ENCODE measurements at places on chromosomes 16 and 17.

- DNase-seq, result no peak
Observed at GRCh38 chr16:75244225-75244809, 7.1 kb downstream of the BCAR1 start.

- DNase-seq, result no peak
Observed at GRCh38 chr17:61321344-61321743, 78.3 kb upstream of the TBX2 start.

GRCh38 chr16:4879049-4879448 is 31.8 kb downstream of the UBN1 start:
- no peak for DNase-seq

DNA sequence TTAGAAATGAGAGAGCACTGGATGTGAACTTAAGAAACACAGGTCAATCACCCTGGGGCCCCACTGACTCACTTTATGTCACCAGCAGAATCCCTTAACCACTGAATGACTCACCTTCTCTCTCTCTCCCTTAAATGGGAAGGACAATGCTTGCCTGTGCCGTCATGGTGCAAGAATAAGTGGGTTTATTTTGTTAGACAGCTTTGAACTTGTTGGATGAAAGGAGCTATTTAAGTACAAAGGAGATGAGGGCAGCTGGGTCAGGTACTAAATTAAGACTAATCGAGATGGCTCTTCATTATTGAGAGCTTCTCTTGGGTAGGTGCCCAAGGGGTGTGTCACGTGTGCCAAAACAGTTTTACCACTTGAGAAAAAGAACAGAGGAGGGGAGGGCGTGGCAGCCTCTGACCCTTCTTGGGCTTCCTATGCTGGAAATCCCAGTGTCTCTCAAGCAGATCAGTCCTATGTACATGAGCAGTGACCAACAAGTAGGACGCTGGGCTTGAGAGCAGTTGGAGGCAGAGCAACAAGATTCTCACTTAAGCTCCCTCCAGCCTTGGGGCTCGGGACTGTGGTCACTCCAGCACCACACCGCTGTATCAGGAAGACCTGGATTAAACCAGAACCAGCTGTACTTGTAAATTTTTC is 6.7 kb upstream of the KRT31 start:
- DNase-seq, result peak; percentile 93

DNA sequence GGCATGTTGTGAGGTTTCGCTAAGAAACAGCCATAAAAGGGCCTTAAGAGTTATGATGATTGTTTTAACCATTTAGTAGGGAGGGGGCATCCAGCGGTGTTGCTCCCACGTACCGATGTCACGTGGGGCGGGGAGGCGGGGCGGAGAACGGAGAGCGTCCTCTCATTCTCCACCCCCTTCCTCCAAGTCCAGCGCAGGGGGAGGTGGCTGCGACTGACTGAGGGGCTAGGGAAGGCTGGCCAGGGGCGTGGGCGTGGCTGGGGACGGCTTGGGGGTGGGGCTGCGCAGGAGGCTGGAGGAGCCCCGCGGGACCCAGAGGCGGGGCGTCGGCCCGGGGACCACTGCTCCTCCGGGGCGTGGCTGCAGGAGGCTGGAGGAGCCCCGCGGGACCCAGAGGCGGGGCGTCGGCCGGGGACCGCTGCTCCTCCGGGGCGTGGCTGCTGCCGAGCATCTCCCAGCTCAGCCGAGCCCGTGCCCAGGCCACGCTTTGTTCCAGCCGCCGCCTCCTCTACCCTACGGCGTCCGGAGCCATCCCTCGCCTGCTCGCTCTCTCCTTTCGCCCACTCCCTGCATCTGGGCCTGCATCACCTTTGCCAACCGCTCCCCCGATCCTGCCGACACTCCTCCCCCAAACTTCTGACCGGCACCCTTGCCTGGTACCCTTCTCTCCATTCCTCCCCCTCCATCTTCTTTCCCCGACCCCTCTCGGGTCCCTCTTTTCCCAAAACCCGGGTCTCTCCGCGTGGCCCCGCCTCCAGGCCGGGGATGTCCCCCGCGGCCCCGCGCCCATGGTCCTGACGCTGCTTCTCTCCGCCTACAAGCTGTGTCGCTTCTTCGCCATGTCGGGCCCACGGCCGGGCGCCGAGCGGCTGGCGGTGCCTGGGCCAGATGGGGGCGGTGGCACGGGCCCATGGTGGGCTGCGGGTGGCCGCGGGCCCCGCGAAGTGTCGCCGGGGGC is at the start of gene SARM1:
TSS of gene SARM1 (plus strand) at position 450 of the 958 bp plus-strand sequence. CDS start at position 789, 339 bp downstream.
- peak; percentile 45 for DNase-seq

- DNase-seq, result peak; percentile 32
Observed at GRCh38 chr16:27313422-27314160, at the start of gene IL4R. Gene IL4R, plus strand, starts transcription at chr16:27313974. Its CDS starts 26,230 bp downstream, at chr16:27340204.

GRCh38 chr16:25771812-25772568 is 80.2 kb downstream of the HS3ST4 start:
- no peak for DNase-seq

DNA sequence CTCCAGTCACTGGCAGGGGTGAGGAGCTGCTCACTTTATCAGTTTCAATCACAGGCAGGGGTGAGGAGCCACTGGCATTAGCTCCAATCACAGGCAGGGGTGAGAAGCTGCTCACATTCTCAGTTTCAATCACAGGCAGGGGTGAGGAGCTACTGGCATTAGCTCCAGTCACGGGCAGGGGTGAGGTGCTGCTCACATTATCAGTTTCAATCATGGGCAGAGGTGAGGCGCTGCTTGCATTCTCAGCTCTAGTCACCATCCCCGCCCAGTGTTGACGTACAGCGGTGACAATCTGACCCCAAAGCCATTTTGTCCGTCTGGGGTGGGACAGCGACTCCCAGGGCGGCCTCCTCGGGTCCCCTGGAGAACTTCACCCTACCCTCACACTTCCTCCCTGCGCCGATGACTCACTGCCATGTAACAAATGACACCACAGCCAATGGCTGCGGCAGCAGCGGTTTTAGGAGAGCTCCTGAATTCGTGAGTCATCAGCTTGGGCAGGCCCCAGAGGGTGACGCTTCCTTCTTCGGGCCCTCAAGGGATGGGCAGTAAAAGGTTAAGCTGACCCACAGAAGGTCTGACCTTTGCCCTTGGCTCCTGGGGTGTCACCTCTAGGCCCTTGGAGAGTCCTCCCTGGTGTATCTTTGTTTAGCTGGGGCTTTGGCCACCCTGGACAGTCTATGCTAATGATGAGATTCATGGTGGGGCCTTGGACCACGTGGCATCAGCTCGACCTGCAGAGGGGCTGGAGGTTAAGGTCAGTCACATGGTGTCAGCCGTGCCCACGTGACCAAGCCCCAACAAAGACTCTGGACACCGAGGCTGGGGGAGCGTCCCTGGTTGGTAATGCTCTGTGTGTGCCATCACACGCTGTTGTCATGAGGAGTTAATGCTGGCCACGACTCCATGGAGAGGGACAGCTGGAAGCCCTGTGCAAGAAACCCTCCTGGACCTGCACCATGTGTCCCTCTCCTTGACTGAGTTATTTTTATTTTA is 171.7 kb downstream of the C16orf95 start:
- DNase-seq, result no peak

DNA sequence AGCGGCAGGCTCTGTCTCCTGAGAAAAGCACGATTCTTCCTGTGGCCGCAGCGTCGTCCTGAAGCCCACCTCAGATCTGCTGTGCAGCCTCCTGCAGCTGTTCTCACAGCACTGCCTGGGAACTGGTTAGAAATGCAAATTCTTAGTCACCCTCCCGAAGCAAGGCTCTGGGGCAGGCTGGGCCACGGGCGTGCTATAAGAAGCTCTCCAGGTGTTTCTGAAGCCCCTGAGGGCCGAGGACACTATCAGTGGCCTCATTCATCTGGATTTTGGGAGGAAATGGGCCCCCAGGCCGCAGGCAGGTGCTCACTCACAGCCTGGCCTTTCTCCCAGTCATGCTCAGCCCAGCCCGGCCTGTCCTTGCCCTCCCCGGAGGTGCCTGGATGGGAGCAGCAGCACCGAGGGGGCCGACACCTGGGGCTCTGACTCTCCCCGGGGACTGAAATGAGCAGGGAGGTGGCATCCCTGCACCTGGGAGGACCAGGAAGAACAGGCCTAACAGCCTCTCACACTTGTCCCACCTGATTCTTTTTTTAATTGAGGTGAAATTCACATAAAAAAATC is 10.4 kb upstream of the NLRC3 start:
- DNase-seq, result no peak

DNA sequence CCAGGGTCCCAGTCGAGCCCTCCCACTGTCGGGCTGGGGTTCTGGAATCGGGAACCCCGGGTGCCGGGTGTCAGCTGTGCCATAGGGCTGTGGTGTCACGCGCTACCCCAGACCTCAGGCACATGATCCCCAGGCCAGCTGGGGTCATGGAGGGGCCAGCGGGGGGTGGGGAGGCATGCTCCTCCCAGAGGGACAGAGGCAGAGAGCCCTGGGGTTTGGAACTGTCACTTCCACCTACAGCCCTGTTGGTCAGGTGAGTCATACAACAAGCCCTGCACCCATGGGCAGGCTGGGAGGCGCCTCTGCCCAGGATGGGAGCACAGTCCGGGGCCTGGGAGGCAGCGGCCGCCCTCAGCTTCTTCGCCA is 63.0 kb downstream of the BAIAP2 start:
- DNase-seq, result no peak

GRCh38 chr17:78234261-78234865 is 2.9 kb downstream of the TMEM235 start:
- DNase-seq, result no peak

DNA sequence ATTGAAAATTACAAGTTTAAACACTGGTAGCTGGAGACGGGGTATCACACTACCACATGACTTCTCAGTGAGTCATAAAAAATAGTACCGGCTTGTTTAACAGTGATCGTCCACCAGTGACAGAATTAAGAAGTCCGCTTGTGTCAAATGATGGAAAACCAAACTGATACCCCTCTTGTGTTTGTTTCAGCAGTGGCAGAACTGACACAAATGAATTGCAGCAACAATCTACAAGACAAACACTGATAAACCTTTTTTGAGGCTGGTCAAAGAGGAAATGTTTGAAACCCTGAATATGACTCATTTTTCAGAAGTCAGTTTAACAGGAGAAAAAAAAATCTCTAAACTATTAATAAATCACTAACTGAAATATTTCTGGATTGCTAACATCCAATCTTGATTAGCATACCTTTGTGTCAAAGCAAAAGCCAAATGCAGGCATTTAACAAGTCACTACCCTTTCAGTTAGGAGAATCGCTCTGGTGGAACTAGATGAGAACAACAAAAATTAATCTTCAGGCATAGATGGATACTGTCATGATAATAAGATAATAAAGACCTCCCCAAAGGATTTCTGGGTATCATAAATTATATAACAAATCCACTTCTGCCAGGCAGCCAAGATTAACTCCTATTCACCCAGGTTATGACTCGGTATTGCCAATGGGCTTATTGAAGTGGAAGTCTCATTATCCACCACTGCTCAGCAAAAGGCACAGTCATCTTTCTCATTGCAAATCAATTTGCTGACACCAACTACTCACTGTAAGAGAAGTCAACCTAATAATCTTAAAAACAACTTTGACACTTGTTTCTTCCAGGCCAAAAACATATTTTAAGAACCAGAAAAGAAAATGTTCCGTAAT is 20.8 kb downstream of the DCUN1D3 start:
- no peak for DNase-seq

DNA sequence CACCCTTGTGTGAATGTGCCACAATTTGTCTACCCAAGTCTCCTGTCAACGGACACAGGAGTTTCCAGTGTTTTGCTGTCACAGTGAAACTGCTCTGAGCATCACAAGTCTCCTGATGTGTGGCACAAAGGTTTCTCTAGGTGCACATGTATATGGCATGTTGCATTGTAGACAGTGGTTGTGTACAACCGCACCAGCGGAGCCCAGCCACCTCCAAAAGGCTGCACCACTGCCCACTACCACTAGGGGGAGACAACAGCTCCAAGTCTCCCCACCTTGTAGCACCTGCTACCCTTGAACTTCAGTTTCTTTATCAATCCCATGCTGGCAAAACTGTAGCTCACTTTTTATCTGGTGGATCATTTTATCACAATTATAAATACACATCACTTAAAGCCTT is 95.5 kb upstream of the ZNF469 start:
- no peak for DNase-seq

DNA sequence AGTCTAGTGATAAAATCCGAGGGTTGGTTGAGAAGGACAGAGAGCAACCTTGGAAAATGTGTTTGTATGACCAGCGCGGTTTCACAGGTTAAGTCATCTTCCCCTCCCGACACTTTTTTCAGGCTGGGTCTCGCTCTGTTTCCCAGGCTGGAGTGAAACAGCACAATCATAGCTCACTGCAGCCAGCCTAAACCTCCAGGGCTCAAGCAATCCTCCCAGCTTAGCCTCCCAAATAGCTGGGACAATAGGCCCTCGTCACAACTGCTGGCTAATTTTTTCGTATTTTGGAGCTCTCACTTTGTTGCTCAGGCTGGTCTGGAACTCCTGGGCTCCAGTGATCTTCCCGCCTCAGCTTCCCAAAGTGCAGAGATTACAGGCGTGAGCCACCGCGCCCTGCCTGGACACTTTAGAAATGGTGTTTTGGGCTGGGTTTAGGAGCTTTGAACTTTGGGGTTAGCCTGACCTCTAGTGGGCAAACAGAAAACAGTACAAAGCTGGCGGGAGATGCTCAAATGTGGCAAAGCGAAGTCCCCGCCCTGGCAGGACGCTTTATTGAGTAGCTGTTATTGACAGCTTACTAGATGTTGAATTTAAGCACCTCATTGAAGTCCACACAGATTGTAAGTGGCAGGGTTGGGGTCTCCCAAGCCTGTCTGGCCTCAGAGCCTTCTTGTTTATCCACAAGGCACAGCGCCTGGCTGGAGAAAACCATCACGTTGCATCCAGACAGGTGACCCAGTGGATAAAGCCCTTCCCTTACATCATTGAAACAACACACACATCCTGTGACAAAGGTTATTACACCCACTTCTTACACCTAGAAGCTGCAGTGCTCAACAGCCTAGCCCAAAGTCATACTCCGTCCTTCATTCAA is 34.7 kb upstream of the RBBP6 start:
- DNase-seq, result no peak

GRCh38 chr17:21513012-21513570 is 136.9 kb downstream of the KCNJ12 start:
- DNase-seq, result peak; percentile 23

- no peak for DNase-seq
Observed at GRCh38 chr17:6061290-6061689, 8.9 kb upstream of the WSCD1 start.

DNA sequence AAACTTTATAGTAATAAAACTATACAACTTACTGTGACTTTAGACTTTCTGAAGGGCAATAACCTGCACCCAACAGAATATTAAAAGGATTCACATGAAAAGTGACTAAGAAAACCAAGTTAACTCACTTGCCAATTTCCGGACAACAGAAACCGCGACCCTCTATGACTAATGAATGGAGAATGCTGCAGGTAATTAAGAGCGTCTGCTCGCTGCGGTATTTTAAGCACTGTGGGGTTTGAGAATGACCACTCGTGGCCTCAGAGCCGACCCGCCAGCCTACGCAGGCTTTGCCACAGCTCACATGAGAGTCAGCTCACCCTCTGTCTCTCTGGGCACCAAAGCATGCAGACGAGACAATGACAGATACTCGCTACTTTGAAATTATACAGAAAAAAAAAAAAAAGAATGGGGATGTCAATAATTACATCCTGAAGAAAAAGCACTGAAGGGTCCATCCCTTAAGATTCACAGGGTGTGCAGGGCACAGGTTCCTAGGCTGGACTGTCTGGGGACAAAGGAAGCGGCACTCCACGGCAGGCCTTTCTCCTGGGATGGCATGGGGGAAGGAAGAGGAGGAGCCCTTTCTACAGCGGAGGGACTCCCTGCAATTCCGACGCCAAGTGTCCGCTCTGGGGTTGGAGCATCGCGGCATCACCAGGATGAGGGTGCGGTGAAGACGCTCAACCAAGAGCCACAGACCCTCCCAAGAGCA is 35.0 kb downstream of the ZCCHC14 start:
- peak; percentile 91 for DNase-seq

GRCh38 chr16:75535211-75535843 is 581 bp downstream of the CHST5 start:
- DNase-seq, result no peak

Measured in non-pigmented ciliary epithelial cell (primary cell).